Urinary bladder (tissue), 4 donors: ENCODE measurements at places on chromosomes 16 and 17.

GRCh38 chr16:29877266-29877961 lies 14.4 kb upstream of the CDIPT start:
- DNase-seq = no peak

GRCh38 chr17:16989953-16990860 lies 18.3 kb upstream of the TNFRSF13B start:
- DNase-seq = no peak

DNA sequence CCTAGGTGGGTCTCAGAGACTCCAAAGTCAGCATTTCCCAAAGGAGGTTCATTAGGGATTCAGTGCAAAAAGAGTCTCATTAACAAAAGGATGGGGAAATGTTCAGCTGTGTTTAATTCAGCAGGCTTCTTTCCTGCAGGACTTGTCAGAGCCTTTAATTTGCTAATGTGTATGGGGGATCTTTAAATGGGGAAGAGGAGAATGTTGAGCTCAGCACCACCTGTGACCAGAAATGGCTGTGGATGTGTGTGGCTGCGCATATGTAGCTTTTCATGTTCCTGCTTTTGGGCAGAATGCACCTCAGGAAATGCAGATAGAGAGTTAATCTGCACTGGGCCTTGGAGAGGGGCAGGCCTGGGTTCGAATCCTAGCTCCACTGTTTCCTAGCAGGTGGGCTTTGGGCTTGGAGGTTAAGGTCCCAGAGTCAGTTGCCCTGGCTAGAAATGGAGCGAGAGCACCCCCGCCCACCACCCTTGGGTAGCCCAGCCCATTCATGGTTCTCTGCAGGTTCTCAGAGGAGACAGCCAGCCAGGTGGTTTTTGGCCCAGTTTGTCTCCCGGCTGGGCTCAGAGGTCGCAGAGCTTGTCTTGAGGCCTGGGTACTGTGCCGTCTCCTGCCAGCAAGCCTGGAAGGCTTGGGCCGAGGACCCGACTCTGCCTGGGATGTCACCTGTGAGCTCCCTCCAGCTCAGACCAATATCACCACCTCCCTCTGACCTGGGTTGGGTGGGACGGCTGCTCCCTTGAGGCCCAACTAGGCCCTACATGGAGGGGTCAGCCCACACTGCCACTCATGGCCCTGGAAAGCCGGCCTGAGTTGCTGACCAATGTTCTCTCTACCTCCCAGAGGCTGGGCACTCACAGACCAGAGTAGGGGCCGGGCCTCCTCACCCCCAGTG lies 9.3 kb downstream of the ADCY7 start:
- DNase-seq = no peak

- no peak for DNase-seq
Measured at GRCh38 chr17:34487626-34488025, 91.8 kb upstream of the TMEM132E start.

DNA sequence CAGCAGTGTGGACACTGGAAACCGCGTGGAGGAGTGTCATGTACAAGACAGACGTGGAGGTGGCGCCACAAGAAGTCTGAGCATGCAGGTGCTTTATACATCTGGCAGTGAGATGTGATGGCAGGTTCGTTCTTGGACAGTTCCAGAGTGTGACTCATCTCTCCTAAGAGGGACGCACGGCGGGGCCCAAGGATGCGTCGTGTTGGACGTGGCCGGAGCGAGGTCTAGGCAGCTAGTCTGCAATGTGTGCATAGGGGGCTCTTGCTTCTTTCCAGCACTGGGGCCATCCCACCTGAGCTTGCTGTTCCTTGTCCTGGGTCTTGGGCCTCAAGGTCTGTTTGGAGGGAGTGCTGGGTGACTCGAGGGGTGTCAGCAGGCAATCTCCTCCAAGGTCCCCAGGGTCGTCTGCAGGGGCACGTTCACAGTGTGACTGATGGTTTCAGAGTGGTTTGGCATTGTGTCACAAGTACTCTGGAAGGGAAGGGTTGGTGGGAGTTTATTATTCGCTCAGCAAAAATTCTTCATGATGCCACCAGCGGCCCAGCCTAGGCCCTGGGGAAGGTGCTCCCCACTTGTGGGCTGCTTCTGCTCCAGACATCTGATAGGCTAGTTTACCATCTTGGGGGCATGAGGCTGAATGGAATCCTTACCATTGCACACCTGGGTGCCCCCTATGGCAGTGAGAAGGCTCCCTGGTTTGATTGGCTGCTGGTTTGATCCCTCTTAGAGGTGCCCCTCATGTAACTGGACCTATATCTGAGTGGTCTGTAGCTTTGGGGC lies 22.1 kb downstream of the SPACA3 start:
- no peak for DNase-seq

GRCh38 chr16:49562228-49562627 lies 188.6 kb downstream of the C16orf78 start:
- no peak for DNase-seq
